ENCODE measurements at places on chromosomes 13 and 19. TPM values are rescaled to one million over a fixed set of nuclear protein-coding genes. Genes with fewer than 3 reads are reported as not detected.

DNA sequence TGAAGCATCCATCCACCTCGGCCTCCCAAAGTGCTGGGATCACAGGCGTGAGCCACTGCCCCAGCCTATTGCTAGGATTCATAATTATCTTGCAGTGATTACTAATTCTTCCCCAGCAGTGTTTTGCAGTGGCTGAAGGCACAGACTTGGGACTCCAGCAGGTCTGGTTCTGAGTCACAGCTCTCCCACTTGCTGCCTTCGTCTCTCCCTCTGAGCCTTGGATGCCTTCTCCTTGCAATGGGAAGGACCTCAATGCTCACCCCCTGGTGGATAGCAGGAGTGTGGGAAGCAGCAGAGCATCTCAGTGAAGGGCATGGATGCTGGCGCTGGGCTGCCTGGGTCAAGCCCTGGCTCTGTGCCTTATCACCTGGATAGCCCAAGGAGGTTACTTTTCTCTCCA is 37.6 kb upstream of the SHKBP1 start:
- no peak for DNase-seq

GRCh38 chr19:51783372-51783771 is 11.6 kb upstream of the FPR3 start:
- no peak for DNase-seq

- DNase-seq, result no peak
These were observed 528.4 kb upstream of the NBEA start for GRCh38 chr13:34413538-34414210.

Gene JAK3
- 0.28 TPM for total RNA-seq

Gene ATF5
- total RNA-seq, result 3.3 TPM

Gene BRCA2
- total RNA-seq, result 9.7 TPM

Gene TLE6
- under 0.01 TPM for total RNA-seq

Gene DENND1C
- total RNA-seq, result not detected

All from IMR-90 (cell line).